Breast epithelium (tissue), 4 donors: ENCODE measurements at places on chromosomes 5 and 9. TPM values are rescaled to one million over a fixed set of nuclear protein-coding genes. Genes with fewer than 3 reads are reported as not detected.

TEX48 gene
- total RNA-seq, result not detected

CDO1 gene
- total RNA-seq, result 54.7 TPM

FLT4 gene
- 35.7 TPM for total RNA-seq

NUTM2F gene
- not detected for total RNA-seq

ANKRD34B gene
- total RNA-seq, result not detected

SCGB3A1 gene
- total RNA-seq, result 66.5 TPM

PLAC8L1 gene
- total RNA-seq, result not detected

TMC1 gene
- total RNA-seq, result under 0.01 TPM

NTRK2 gene
- 25.9 TPM for total RNA-seq

- no peaks in the 10 kb centered on the region for H3K27me3 ChIP-seq
- no peak for DNase-seq
- H3K4me3 ChIP-seq, result no peak overlapping the region
- no peaks in the 10 kb centered on the region for H3K36me3 ChIP-seq
Measured at GRCh38 chr5:9765419-9766140, 135.4 kb upstream of the TAS2R1 start.

GRCh38 chr5:32160228-32160627 lies 13.9 kb downstream of the GOLPH3 start:
- no peak for DNase-seq
- no peaks in the 10 kb centered on the region for H3K36me3 ChIP-seq
- no peaks in the 10 kb centered on the region for H3K27me3 ChIP-seq
- no peaks in the 10 kb centered on the region for H3K4me1 ChIP-seq
- no peak overlapping the region for H3K4me3 ChIP-seq

DNA sequence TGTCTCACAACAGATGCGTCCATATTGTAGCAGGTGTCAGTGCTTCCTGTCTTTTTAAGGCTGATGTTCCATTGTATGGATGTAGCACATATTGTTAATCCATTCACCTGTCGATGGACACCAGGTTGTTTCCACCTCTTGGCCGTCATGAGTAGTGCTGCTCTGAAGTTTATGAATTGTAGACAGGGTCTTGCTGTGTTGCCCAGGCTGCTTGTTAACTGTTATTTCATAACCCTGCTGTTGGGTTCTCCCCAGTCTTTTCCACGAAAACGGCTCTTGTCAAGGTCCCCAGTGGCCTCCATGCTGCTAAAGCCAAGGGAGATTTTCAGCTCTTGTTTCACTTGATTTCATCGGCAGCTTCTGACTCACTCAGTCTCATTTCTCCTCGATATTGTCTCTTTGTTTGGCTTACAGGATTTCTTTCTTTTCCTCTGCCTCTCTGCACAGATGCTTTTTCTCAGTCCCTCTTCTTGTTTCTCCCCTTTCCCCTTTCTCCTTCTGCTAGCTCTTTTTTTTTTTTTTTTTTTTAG lies 12.1 kb upstream of the PSD2 start:
- no peak overlapping the region for H3K27ac ChIP-seq
- no peaks in the 10 kb centered on the region for H3K4me1 ChIP-seq
- H3K36me3 ChIP-seq, result no peaks in the 10 kb centered on the region
- no peak for DNase-seq
- no peaks in the 10 kb centered on the region for H3K27me3 ChIP-seq
- no peak overlapping the region for H3K4me3 ChIP-seq

GRCh38 chr5:75667586-75667985 lies 49.7 kb downstream of the POC5 start:
- DNase-seq, result no peak
- H3K36me3 ChIP-seq, result no peaks in the 10 kb centered on the region
- H3K4me3 ChIP-seq, result no peak overlapping the region

DNA sequence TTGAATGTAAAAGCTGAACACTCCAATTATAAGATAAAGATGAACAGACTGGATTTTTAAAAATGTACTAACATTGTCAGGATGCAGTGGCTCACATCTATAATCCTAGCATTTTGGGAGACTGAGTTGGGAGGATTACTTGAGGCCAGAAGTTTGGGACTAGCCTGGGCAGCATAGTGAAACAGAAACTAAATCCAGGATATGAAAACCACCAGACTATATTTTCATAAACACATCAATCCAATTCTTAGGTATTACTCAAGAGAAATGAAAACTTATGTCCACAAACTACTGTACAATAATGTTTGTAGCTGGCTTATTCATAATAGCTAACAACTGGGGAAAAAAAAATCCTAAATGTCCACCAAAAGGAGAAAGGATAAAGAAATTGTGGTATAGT lies 26.8 kb upstream of the NAA35 start:
- no peak overlapping the region for H3K4me3 ChIP-seq
- no peaks in the 10 kb centered on the region for H3K27me3 ChIP-seq
- no peak overlapping the region for H3K27ac ChIP-seq
- no peaks in the 10 kb centered on the region for H3K4me1 ChIP-seq
- DNase-seq, result no peak

DNA sequence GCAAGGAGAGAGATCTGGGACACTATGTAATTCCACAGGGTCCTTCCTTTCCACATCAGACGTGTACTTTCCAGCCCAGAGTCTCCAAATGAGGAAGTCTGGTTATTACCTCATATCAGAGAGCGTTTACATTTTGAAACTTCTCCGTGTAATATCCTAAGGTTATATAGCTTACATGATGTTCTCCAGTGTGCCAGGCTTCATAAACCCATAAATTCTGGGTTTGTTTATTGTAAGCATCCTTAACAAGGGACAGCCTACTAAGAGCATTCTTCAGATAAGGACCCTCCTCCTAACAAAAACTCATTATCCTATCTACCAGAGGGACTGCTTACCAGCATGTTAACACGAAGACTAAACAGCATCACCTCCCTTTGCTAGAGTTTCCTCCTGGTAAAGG lies 17.9 kb downstream of the SRFBP1 start:
- H3K36me3 ChIP-seq, result no peaks in the 10 kb centered on the region
- H3K27me3 ChIP-seq, result no peaks in the 10 kb centered on the region
- no peak overlapping the region for H3K27ac ChIP-seq

DNA sequence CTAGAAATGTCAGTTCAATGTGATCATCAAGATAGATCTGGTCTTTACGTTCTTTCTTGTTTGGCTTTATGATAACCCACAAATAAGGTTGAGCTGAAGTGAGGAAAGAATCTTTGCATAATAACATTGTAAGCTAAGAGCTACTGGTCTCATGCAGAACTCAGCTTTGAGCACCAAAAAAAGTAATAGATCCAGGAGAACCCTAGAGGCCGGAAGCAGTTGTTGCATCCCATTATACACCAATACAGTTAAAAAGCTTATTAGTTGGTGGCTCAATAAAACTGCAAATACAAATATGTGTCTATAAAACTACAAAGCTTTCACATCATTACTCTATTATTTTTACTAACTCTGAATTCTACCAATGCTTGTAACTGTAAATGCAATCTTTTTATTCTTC lies 85.5 kb upstream of the NUDT12 start:
- H3K36me3 ChIP-seq, result no peaks in the 10 kb centered on the region
- no peaks in the 10 kb centered on the region for H3K4me1 ChIP-seq
- no peak overlapping the region for H3K4me3 ChIP-seq
- H3K27ac ChIP-seq, result no peak overlapping the region
- no peak for DNase-seq
- H3K27me3 ChIP-seq, result no peaks in the 10 kb centered on the region

GRCh38 chr5:56988490-56988889 lies 36.6 kb upstream of the MIER3 start:
- no peak for DNase-seq
- no peak overlapping the region for H3K27ac ChIP-seq

- no peak overlapping the region for H3K4me3 ChIP-seq
- H3K27ac ChIP-seq, result no peak overlapping the region
- H3K4me1 ChIP-seq, result peaks cover 9% of the 10 kb centered on the region
- no peaks in the 10 kb centered on the region for H3K27me3 ChIP-seq
Measured at GRCh38 chr5:32508806-32509805, 64.6 kb upstream of the ZFR start.

- no peaks in the 10 kb centered on the region for H3K4me1 ChIP-seq
- no peaks in the 10 kb centered on the region for H3K27me3 ChIP-seq
- no peak overlapping the region for H3K27ac ChIP-seq
- no peak for DNase-seq
Measured at GRCh38 chr9:115880221-115880885, 273.2 kb upstream of the PAPPA start.

GRCh38 chr5:159034083-159034824 lies 65.5 kb downstream of the EBF1 start:
- H3K4me3 ChIP-seq, result no peak overlapping the region
- no peaks in the 10 kb centered on the region for H3K27me3 ChIP-seq
- H3K36me3 ChIP-seq, result no peaks in the 10 kb centered on the region
- peak overlapping the region; percentile 14 for H3K27ac ChIP-seq

DNA sequence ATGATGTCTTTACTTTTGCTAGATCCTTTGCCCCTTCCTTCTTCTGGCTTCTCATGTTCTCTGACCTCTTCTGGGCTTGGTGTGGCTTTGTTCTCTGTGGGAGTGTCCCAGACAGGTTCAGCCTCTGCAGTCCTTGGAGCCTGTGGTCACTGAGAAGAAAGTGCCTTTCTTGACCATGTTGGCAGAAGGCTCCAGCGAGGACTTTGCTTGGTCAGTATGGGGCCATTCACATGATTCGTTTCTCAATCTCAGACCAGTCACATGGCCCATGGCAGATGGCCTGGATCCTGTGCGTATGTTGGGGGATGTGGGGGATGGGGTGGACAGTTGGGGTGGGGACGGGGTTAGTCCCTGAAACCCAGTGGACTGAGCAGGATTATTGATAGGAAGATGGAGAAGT lies 274.1 kb downstream of the ARHGAP26 start:
- H3K27me3 ChIP-seq, result no peaks in the 10 kb centered on the region
- H3K4me1 ChIP-seq, result no peaks in the 10 kb centered on the region
- H3K4me3 ChIP-seq, result no peak overlapping the region
- peak overlapping the region; percentile 25 for H3K27ac ChIP-seq
- H3K36me3 ChIP-seq, result no peaks in the 10 kb centered on the region
- no peak for DNase-seq

DNA sequence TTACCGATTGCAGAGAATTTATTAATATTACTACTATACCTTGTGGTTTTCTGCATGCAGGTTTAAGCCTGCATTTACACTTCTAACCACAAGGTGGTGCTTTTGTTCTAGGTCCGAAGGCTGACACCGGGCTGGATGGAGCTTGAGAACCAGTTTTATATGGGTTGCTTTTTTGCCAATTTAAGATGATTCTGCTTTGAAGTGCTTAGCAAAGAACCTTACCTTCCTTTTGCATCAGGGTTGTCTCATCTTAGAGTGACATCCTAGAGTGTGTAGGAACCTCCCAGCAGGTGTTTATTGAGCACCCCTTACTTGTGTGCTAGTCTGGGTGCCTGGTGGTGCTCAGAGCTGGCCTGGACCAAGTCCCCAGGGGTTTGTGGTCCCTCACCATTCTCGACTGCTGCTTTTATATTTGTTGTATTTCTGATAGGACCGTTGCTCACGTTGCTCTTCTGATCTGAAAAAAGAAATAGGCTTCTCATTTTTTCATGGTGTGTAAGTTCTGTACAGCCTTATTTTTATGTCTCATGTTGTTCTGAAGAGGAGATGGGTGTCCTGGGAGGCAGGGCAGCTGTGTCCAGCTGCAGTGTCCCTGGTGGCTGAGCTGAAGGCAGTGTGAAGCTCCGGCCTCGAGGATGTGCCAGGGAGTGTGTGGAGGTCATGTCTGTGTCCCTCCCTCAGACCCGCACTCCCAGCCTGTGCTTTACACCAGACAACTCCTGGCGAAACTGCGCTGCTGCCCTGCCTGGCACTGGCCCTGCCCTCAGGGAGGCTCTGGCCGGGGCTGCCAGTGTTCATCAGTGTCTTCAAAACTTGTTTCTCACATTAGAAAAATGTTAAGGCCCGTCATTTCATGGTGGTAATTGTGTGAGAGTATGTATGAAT lies 54.3 kb downstream of the EHMT1 start:
- H3K4me3 ChIP-seq, result no peak overlapping the region
- no peaks in the 10 kb centered on the region for H3K36me3 ChIP-seq
- no peak for DNase-seq
- H3K27me3 ChIP-seq, result no peaks in the 10 kb centered on the region

GRCh38 chr5:76422227-76422626 lies 19.1 kb downstream of the IQGAP2 start:
- no peak for DNase-seq
- H3K36me3 ChIP-seq, result no peaks in the 10 kb centered on the region
- H3K4me1 ChIP-seq, result no peaks in the 10 kb centered on the region
- H3K27me3 ChIP-seq, result no peaks in the 10 kb centered on the region
- H3K4me3 ChIP-seq, result no peak overlapping the region

DNA sequence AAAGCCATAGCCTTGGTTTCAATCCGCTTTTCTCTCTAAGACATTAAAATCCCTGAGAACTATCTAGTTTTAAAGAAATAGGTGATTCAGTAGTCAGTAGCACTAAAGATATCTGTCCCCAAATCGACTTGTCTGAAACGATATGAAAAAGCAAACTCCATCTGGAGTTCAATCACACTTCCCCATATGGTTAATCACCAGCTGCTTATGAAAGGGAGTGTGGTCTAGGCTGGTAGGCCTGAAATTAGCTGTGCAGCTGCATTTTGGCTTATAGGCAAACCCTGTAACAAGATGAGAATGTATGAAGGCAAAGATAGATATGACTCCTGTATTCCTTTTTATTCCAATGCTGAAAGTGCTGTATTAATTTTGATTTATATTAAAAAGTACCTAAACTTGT lies 65.9 kb downstream of the DMRTA1 start:
- H3K27me3 ChIP-seq, result no peaks in the 10 kb centered on the region
- H3K4me3 ChIP-seq, result no peak overlapping the region
- H3K27ac ChIP-seq, result no peak overlapping the region

- H3K36me3 ChIP-seq, result no peaks in the 10 kb centered on the region
- no peak overlapping the region for H3K27ac ChIP-seq
- no peaks in the 10 kb centered on the region for H3K27me3 ChIP-seq
- DNase-seq, result no peak
- H3K4me1 ChIP-seq, result no peaks in the 10 kb centered on the region
- H3K4me3 ChIP-seq, result no peak overlapping the region
Measured at GRCh38 chr5:78821536-78822021, 163.5 kb downstream of the ARSB start.

GRCh38 chr9:12784461-12785259 lies 9.8 kb downstream of the LURAP1L start:
- peak overlapping the region; percentile 81 for H3K27ac ChIP-seq
- peak; percentile 78 for DNase-seq
- no peaks in the 10 kb centered on the region for H3K27me3 ChIP-seq
- H3K4me1 ChIP-seq, result no peaks in the 10 kb centered on the region
- H3K4me3 ChIP-seq, result no peak overlapping the region

GRCh38 chr5:76351176-76351575 lies 51.9 kb upstream of the IQGAP2 start:
- H3K4me3 ChIP-seq, result no peak overlapping the region
- no peaks in the 10 kb centered on the region for H3K36me3 ChIP-seq
- H3K4me1 ChIP-seq, result no peaks in the 10 kb centered on the region
- no peak overlapping the region for H3K27ac ChIP-seq
- DNase-seq, result no peak
